ENCODE measurements at places on chromosomes 2 and 18.

- DNase-seq: no peak
Observed at GRCh38 chr2:213740453-213740852, 456.2 kb downstream of the SPAG16 start.

DNA sequence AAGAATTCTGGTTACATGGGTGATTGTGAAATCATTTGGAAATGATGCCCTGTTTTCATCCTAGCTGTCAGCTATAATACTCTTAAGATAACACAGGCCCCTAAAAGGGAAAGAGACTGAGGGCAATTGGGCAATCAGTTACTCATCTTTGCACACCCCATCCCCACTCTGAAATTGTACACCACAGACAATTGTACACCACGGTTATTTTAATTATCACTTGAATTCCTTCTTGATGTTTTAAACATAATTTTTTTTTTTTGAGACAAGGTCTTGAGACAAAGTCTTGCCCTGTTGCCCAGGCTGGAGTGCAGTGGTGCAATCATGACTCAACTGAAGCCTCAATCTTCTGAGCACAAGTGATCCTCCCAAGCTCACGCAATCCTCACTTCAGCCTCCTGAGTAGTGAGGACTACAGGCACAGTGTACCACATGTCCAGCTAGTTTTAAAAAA lies 862.4 kb upstream of the ACVR2A start:
- DNase-seq: no peak

DNA sequence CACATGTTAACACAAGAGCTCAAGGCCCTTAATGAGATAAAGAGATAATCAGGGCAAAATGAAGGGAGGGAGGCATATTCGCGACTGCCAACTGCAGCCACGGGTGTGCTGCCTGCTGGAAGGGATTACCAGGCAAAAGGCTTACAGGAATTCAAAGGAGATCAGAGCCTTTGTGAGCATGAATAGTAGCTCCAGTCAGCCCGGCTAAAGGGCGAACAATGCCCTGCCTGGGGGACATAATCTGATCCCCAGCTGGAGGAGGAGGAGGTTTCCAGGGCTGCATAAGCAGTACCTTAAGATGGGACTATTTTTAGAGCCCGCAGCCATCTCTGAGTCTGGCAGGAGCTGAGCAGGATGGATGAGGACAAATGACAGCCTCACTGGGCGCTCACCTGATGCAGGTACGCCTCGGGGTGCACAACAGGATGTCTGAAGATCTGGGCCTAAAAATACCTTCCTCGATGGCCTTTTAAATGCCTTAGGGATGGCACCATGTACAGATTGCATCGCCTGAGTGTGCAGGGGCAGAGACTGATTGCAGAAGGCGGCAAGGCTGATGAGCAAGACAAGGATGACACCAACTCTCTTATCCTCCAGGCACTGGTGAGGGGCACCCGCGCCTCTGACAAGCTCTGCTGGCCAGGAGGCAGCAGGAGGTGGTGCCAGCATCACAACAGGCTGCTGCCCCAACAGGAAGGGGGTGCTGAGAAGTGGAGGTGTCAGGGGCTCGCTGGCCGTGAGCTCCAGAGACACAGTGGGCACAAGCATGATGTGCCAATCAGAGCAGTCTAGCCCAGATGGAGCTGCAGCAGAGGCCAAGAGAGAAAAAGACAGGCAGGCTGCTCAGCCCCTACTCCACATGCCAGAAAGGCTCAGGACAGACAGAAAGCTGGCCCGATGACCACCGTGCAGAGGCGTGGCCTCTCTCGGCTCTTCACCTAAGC lies 111.4 kb downstream of the EIPR1 start:
- no peak for DNase-seq

DNA sequence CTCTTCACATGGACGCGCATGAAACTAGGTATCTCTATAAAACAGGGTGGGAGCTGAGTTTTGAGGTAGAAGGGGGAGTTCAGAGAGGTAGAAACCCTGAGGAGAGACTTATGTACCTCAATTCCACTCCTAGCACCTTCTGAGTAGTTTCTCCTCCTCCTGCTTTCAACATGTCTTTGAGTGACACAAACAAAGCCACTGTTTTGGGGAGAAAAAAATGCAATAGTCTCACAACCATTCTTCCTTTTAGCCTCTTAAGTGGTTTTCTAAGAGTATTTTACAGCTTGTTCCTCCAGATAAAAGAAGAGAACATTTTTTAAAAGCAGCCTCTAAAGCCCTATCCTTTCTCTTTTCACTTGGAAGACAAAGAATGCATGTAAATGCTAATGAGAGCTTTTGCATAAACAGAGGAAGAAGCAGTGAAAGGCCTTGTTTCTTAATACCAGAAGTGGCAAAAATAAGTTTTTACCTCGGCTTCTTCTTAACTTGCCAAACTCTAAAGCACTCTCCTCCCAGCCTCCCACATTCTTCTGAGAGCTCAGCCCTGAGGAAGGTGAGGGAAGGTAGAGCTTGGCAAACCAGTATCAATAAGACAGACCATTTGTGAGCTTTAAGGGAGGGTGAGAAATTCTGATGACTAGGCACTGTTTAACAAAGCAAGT lies 1304.4 kb upstream of the ACVR2A start:
- DNase-seq: no peak

DNA sequence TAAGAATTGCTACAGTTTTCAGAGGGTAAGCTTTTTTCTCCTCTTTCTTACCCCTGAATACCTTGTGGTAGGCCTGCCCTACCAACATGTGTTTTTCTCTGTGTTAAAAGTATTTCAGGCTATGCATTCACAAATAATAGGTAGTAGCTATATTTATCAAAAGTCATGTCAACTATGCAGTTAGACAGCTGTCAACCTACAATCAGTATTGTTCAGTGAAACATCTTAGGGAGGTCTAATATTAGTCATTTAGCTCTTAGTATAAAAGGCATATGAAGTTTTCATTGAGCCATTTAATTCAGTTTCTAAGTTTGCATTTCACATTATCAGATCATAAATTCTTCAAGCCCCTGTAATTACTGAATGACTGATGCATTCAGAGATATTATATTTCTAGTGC lies 36.7 kb downstream of the XIRP2 start:
- DNase-seq: no peak

DNA sequence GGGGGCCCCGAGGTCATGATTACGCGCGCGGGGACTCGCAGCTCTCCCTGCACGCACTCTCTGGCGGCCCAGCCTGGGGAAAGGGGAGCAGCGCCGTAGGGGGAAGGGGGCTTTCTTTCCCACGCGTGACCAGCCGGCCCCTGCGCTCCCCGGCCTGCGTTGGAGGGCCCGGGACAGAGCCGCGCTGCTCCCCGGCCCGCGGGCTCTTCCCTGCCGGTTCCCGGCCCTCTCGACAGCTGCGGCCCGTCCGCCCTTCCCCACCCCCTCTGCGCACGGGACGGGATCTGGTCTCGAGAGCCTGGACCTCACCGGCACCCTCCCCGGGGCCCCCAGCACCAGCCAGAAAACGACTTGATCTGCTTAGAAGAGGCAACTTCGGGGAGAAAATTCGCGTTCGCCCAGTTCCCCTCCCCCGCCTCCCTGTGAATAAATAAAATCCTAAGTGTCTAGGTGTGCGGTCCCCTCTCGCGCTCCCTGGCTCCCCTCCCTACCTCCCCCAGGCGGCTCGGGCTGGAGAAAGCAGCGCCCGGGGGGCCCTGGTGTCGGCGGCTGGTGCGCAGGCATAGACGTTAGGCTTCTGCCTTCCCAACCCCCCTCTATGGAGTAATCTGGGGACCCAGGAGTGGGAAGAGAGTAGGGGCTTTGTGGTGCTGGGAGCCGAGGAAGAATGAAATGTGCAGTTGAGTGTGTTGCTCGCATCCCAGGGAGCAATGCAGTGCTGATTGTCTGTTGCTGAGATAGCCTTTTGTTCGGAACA lies 803 bp upstream of the FIGN start:
- no peak for DNase-seq

DNA sequence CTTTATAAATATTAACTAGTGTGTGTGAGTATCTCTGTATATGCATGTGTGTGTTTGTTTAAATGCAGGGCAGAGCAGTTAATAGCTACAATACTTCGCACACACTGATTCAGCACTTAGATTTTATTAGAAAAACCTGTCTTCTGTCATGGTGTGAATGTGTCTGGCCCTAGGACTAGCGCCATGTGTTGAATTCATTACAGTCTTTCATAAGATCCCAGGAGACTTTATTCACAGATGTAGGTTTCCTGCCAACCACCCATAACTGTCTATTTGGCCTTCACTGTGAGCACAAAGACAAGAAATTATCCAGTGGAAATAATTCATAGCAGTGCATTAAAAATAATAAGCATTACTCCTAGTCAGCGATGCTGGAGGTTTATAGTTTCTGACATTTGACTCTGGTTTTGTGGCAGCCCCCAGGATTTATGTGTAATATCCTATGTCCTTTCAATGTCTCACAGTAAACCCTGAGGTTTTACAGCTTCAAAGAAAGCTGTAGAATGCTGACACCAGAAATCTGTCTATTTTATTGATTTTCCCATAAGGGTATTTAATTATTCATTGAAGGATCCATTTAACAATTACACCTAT lies 93.9 kb downstream of the ZNF804A start:
- no peak for DNase-seq

GRCh38 chr2:121695171-121695451 lies 41.6 kb downstream of the NIFK start:
- no peak for DNase-seq

GRCh38 chr2:157857881-157858280 lies 18.2 kb downstream of the ACVR1 start:
- DNase-seq: no peak

GRCh38 chr2:23379220-23379695 lies 5.7 kb upstream of the KLHL29 start:
- no peak for DNase-seq

- no peak for DNase-seq
Observed at GRCh38 chr2:133459590-133459989, 108.7 kb downstream of the NCKAP5 start.

DNA sequence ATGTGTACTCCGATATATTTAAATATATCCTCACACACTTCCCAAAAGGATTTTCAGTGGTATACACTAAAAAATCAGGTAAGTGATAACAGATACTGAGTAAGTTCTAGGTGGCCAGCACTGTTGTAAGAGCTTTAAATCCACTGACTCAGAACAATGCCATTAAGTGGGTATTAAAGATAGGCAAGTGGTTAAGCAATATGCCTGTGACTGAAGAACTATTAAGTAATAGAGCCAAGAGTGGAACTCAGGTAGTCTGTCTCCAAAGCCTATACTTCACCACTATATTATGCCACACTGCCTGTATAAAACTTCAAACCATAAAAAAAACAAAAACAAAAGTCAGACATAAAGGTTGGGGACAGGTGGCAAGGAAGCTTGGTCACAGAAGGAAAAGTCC lies 37.2 kb downstream of the THUMPD2 start:
- no peak for DNase-seq

DNA sequence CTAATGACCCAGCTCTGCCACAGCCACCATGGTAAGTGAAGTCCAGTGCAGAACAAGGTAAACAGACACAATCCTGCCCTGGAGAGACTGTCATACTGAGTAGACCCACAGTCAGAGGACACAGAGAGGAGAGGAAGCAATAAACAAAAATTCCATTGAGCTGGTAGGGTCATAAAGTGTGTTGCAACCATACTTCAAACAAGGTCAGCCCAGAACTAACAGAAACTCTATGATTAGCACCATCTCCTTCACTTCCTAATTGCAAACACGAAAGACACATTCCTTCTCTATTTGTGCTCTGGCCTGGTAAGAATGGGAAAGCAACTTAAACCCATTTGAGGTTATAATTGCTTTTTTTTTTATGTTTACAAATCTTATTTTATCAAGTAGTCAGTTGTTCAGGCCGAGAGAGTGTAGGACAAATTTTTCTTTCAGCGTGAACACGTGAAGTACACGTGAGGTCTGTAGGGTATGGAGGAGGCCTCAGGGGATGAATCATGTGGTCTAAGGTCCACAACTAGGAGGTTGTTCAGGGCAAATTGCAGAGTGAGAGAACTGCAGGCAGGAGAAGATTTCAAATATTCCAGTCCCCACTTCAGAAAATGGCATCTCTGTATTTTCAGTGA lies 71.4 kb upstream of the GLS start:
- no peak for DNase-seq
